GM12864 (cell line): ENCODE measurements at places on chromosomes 2 and 18.

- DNase-seq = no peak
Observed at GRCh38 chr2:238911376-238912227, 63.7 kb downstream of the TWIST2 start.

GRCh38 chr2:105641389-105641811, 103.3 kb upstream of the NCK2 start:
- no peak for DNase-seq

- no peak for DNase-seq
Observed at GRCh38 chr2:627340-627709, 49.9 kb downstream of the TMEM18 start.

DNA sequence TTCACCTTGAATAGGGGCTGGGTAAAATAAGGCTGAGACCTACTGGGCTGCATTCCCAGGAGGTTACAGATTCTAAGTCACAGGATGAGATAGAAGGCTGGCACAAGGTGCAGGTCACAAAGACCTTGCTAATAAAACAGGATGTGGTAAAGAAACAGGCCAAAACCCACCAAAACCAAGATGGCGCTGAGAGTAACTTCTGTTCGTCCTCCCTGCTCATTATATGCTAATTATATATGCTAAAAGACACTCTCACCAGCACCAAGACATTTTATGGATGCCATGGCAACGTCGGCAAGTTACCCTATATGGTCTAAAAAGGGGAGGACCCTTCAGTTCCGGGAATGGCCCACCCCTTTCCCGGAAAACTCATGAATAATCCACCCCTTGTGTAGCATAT, 711.5 kb upstream of the KLHL29 start:
- DNase-seq = no peak

- DNase-seq = no peak
Observed at GRCh38 chr18:11976315-11977152, 4.8 kb upstream of the IMPA2 start.

DNA sequence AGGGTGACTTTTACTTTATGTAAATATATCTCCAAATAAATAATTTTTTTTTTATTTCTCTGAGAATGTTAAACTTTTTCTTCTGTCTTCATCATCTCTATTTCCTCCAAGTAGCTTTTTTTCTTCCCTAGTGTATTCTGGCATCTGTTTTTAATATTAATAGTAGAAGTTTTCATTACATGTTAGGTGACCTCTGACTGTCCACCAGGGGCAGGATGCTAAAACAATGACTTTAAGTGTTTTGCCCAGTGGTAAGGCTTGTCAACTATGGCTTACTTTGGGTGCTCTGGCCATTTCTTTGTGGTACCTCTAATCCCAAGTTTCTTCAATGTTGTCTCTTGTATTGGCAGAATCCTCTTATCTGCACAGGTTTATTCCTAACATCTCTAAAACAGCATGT, 127.1 kb downstream of the SRBD1 start:
- no peak for DNase-seq

GRCh38 chr2:213451542-213452239, 167.4 kb downstream of the SPAG16 start:
- DNase-seq = no peak
